Cerebellar nuclear complex (tissue), 1 donor: ENCODE measurements at places on chromosomes 1 and 21.

DNA sequence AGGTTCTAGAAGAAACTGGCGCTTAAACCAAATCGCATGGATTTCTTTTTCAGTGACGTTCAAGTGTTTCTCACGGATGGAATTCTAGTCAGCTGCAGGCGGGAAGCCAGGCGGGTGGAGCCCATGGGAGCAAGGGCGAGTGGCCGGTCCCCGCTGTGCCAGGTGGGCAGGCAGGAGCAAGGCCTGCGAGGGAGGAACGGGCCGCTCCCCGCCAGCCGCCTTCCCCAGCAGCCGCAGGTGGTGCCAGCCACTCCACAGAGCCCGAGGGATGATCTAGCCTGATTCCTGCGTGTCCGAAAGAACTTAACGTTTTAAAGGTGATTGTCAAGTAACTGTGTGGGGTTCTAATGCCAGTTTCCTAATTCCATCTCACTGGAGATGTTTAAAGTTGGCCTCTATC, 9.1 kb downstream of the PEX10 start:
- no peak for DNase-seq

DNA sequence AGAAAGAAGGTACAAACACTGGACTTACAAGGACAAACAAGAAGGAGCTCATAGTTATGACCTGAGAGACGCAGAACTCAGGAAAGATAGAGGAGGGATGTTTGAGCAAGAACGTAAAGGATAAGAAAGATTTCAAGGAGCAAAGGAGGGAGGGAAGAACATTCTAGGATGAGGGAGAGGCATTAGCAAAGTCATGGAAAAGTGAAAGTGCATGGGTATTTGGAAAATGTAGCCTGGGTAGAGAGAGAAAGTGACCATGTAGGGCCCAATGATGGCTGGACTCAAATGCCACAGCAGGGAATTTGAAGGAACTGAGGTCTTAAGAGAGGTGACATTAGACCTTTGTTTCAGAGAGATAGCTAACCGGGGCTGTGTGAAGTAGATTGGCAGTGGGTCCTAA, 76.5 kb downstream of the SYT6 start:
- DNase-seq, result no peak

- DNase-seq, result no peak
Observed at GRCh38 chr21:42433946-42434551, 30.3 kb downstream of the UBASH3A start.

- DNase-seq, result no peak
Observed at GRCh38 chr1:22363403-22364325, 88.0 kb upstream of the ZBTB40 start.

GRCh38 chr1:179143322-179143721, 61.5 kb downstream of the TOR3A start:
- DNase-seq, result no peak

- DNase-seq, result no peak
Observed at GRCh38 chr21:46083791-46084561, 13.9 kb upstream of the COL6A2 start.

DNA sequence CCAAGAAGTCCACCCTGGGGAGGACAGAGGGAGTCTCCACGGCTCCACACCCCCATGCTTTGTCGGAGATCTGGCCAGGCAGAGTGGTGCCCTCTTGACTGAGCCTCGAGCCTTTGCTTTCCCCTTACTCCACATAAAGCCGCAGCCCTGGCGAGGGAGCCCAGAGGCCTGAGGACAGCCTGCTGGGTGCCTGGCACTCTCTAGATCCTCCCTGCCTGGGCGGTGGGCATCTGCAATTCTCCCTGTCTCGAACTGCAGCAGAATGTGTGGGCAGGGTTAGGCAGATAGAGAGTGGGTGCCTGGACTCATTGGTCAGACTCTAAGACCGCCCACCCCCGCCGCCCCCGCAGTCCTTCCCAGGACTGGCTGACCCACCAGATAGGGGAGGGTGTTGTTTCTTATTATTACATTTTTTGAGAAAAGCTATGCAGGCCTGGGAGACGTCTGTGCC, 13.9 kb downstream of the EPHX1 start:
- DNase-seq, result no peak

DNA sequence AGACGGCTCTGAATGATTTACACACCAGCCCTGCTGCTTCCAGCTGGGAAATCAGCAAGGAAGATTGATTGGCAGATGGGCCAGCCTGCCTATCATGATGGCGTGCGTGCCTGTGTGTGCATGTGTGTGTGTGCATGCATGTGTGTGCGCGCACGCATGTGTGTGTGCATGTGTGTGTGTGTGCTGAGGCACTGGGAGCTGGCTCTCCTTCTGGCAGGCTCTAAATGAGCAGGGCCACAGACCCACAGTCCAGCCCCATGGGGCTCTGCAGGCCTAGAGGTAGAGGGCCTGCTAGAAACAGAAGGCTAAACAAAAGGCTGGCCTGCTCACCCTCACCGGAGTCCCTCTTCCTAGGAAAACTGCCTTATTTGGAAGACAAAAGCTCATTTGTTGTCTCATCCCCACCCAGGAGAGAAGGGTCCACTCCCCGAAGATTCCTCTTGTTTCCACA, 6.0 kb downstream of the KLHDC8A start:
- no peak for DNase-seq

- no peak for DNase-seq
Observed at GRCh38 chr1:186819126-186819525, 9.6 kb upstream of the PLA2G4A start.

DNA sequence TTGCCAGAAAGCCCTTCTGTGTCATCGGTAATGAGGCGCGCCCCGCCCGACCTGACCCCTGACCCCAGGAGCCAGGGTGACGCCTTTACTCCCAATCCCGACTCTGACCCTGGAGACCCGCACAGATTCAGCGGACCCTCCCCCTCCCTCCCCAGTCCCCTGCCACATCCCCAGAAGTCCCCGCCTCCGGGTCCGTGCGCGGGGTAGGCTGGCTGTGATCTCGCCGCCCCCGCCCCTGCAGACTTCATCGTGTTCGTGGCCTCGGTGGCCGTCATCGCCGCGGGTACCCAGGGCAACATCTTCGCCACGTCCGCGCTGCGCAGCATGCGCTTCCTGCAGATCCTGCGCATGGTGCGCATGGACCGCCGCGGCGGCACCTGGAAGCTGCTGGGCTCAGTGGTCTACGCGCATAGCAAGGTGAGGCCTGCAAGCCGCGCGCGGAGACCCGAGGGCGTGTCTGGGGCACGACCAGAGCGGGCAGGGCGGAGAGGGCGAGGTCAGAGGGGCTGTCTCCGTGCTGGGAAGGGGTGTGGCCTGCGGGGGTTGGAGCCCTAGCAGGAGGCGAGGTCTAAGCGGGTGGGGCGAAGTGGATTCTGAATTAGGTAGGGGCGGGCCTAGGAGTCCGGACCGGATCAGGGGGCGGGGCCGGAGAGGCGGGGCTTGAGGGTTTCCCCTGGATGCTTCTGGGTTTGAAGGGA, 34.8 kb downstream of the KCNQ4 start:
- no peak for DNase-seq

DNA sequence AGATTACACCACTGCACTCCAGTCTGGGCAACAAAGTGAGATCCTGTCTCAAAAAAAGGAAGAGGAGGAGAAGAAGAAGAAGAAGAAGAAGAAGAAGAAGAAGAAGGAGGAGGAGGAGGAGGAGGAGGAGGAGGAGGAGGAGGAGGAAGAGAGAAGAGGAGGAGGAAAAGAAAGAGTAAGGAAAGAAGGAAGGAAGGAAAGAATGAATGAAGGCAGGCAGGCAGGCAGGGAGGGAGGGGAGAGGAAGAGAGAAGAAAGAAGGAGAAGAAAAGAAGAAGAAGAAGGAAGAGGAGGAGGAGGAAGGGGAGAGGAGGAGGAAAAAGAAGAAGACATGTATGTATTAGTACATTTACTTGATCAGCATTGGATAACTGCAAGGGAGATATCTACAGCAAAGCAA, 26.7 kb downstream of the MIS18A start:
- DNase-seq, result no peak
